ENCODE measurements at places on chromosomes 6 and 20.
A peak's percentile ranks its signal among the peaks of the same experiment; 100 is the strongest.

DNA sequence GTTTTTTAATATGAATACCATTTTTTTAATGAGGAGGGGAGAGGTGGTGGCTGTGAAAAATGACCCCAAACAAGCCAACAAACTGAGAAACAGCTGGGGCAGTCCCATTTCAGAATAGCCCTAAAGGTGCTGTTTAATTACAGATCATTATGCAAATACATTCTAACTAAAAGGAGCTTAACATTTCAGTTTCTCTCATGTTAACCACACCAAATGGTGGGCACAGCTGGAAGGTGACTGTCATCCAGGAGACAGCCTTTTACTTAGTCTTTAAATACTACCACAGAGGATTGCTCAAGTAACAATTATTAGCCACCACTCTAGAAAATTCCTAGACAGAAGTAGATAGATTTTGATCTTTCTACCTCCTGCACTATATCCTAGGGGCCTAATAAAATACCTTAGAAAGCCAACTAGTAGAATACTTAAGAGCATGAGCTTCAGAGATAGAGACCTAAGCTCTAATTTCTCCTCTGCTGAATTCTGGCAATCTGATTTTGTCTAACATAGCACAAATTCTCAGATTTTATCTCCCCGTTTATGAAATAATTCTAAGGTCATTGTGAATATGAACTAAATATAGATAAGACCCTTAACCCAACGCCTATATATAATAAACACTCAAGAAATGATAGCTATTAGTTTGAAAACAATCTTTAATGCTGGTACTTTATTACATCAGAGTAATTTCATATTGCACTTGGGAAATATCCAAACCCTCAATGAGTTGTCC lies 615.1 kb upstream of the NRSN1 start:
- no peak for DNase-seq

- peak; percentile 85 for DNase-seq
Measured at GRCh38 chr20:40279390-40279789, 409.6 kb downstream of the MAFB start.

GRCh38 chr6:51105357-51105756 lies 286.7 kb downstream of the TFAP2B start:
- no peak for DNase-seq

- DNase-seq = peak; percentile 30
Measured at GRCh38 chr6:2876210-2877056, 26.7 kb downstream of the SERPINB9 start.

DNA sequence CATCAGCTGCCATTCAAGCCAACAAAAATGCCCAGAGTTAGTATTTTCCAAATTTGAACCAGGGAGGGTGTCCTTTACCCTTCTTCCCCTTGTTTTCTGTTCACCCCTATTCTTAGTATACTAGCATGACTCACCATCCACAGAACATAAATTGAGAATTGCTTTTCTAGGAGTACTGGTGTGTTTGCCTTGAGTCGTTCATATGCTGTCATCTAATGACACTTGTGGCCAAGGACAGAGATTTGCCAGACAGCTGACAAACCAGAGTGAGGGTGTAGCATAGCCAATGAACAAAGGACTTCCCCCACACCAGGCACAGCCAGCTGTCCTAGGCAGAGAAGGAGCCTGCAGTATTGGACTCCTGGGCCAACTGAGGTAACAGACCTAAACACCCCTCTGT lies 62.2 kb downstream of the FILIP1 start:
- DNase-seq = no peak

DNA sequence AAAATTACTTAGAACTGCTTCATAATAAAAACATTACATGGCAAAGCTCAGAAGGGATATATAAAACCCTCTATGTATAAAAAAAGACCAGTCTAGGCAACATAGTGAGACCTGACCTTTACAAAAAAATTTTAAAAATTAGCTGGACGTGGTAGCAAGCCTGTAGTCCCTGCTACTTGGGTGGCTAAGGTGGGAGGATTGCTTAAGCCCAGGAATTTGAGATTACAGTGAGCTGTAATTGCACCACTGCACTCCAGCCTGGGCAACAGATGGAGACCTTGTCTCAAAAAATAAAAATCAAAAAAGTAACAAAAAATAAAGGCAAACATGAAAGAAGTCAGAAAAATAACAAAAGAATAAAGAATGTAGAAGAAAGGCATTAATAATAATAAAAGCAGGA lies 21.5 kb upstream of the TPD52L1 start:
- no peak for DNase-seq

- no peak for DNase-seq
Measured at GRCh38 chr6:47000842-47001241, 41.3 kb downstream of the ADGRF1 start.
